ENCODE measurements at places on chromosomes 6 and 20.

DNA sequence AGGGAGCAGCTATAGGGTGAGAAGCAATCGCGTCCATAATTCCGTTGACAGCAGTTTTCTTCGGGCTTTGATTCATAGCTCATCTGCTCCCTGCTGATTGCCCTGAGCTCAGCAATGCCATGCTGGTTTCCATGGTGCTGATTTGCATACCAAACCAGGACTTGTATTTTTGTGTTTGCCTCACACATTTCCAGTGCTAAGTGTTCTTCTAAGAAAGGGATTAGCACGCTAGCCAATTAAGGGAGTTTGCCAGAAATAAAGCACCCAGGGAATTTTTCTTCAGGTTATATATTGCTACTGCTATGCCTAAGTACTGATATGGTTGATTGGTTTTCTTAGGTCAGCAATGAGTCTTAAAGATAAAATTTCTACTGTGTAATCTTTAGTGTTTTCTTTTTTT, 177.6 kb downstream of the PLCB1 start:
- peak; percentile 46 for DNase-seq

GRCh38 chr20:61355585-61355984, 103.5 kb downstream of the CDH4 start:
- no peak for DNase-seq

- DNase-seq = no peak
These were observed 22.8 kb upstream of the RBBP8NL start for GRCh38 chr20:62449951-62450691.

- DNase-seq = no peak
These were observed 252.2 kb downstream of the HACE1 start for GRCh38 chr6:104607501-104607900.

DNA sequence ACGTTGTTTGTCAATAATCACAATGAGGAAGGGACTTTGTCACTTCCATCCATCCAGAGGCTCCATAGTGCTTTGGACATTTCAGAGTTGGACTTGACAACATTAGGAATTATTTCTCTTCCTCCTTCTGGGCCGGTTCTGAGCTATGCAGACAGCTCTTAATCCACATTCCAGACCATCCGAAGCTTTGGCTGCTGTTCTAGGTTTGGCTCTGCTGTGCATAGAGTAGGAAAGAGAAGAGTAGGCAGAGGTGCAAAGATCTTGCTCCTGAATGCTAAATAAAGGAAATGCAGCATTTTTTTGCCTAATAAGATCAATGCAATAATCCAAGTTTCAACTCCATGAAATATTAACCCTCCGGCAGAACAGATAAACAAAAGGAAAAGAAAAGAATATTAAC, 251.8 kb upstream of the PRND start:
- DNase-seq = no peak

- DNase-seq = no peak
These were observed 323.8 kb upstream of the JARID2 start for GRCh38 chr6:14921878-14922671.

GRCh38 chr6:163945808-163946207, 531.3 kb downstream of the QKI start:
- DNase-seq = no peak

GRCh38 chr6:31585491-31585890, 586 bp upstream of the LST1 start:
- peak; percentile 60 for DNase-seq

DNA sequence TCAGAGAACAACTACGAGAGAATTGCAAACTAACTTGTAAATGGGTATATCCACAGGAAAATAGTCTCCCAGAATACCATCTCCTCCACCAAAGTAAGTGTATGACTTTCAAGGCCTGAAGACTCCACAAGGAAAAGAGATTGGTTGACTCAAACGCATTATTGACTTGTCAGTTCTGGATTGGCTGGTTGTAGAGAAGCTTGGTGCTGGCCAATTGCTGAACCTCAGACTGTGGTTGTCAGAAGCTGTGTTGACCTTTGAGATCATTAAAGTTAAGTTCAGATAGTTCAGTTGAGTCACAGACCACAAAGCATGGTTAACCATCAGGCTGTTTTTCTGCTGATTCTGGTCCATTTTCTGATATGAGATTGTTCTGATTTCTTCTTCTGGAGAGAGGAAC, 388.3 kb downstream of the BMP2 start:
- no peak for DNase-seq

- no peak for DNase-seq
These were observed 95.1 kb upstream of the IYD start for GRCh38 chr6:150273457-150274309.

DNA sequence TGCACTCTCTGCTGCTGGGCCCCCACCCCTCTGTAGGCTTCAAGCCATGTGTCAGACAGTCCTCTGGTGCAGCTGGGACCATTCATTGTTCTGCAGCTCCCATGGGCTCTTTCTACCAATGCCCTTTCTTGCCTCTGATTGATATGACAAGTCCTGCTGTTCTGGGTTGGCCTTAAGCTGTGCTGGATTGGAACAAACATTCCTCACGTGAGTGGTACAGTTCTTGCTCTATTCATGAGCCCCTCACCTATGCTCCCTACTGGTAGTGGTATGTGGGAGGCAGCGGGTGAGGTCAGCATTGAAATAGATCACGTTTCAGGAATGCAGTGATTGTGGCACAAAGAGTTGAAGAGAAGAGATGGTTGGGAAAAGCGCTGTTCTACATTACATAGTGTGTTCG, 48.8 kb upstream of the RALY start:
- no peak for DNase-seq

- no peak for DNase-seq
These were observed 58.6 kb downstream of the SNAI1 start for GRCh38 chr20:50041246-50041873.

- no peak for DNase-seq
These were observed 231.4 kb downstream of the PHACTR1 start for GRCh38 chr6:12947967-12948366.

DNA sequence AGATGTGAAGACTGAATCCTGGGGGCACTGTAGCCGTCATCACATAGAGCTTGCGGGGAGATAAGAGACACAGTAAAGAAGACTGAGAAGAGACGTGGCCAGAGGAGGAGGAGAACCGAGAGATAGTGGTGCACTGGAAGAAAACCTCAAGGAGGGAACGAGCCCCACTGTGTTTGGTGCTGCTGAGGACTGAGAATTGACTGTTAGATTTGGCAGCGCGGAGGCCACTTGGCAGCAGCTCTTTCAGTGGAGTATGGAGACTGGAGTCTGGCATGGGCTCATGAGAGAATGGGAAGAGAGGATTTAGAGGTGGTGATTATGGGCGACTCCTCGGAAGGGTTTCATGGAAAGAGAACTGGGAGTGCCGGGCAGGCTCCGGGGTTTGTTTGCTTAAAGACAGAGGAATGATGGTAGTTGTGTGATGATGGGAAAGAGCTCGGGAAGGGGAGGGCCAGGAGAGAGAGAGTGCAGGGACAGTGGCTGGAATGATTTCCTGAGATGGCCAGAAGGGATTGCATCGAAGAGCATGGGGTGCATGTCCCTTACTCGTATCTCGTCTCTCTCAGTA, 18.0 kb downstream of the CDYL start:
- DNase-seq = no peak

- DNase-seq = no peak
These were observed 247.9 kb downstream of the ERMARD start for GRCh38 chr6:169999367-169999766.

DNA sequence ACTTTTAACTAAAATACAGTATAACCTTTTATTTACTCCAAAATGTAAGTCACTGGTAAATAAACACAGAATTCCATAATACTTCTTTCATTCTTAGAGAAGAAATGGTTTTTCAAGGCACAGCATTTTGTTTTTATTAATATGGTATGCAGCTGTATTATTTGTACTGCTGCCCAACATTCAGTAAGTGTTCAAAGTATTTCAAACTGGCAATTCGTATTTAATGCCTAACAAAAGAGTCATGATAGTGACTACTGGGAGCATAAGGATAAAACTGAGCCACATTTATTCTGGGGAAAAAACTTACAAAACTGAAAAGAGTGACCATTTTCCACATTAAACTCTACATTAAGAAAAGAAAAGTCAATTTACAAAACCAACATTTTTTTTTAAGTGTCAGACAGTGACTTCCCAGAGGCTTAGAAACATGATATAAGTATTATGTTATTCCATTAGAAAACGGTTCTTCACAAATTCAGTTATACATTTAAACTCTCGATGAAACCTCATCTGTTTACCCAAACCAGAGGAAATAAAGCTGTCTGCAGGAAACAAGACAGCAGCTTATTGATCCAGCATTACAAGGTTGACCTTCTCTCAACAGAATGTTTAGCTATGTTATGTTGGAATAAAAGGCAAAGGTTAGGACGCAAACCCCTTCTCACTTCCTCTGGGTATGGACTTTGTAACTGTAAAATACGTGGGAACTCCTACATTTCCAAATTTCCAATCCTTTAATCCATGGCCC, 24.3 kb downstream of the EPB41L2 start:
- DNase-seq = no peak

DNA sequence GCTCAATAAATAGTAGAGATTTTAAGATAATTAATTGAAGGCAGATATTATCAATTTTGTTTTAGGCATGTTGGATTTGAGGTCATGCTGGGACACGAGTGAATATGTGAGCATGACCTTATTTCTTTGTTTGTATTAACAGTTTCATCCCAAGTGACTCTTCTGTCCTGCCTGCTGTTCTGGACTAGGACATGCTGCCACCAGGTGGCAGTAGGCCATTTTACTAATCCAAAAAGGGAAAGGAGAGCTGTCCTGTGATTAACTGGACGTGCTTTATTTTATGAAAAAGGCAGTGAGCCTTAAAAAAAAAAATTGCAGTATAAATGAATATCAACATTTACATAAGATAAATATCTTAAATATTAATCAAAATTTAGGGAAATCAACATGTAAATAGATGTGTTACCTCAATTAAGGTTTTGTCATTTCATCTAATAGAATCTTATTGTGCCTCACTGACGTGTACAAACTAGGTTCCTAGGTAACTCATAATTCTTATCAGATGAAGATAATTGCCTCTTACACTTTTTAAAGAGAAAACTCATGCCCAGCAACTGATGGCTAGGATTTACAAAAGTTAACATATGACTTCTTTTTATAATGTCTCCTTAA, 49.8 kb downstream of the FRK start:
- DNase-seq = peak; percentile 66

- no peak for DNase-seq
These were observed 126.2 kb downstream of the RNF144B start for GRCh38 chr6:18513253-18513798.

DNA sequence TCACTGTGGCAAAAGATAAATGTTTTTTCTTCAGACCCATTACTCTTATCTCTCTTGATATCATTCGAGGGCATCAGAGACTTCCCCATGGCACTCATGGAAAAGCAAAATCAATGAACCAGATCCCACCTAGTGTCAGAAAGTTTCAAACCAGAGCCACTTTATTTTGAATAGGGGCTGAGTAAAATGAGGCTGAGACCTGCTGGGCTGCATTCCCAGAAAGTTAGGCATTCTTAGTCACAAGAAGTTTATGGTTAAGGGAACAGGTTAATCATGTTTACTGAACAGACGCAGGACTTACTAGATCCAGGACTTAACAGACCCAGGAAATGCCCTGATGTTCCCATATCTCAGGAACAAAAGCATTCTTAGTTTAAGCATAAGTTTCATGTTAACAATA, 369.9 kb downstream of the BTBD3 start:
- no peak for DNase-seq

GRCh38 chr20:16917636-16918035, 169.5 kb downstream of the OTOR start:
- no peak for DNase-seq

- DNase-seq = no peak
These were observed 652.1 kb upstream of the CITED2 start for GRCh38 chr6:140026546-140026945.

- no peak for DNase-seq
These were observed 12.4 kb upstream of the GTSF1L start for GRCh38 chr20:43739148-43739749.

- DNase-seq = no peak
These were observed 111.3 kb downstream of the LY86 start for GRCh38 chr6:6699741-6700367.

- DNase-seq = no peak
These were observed 202.0 kb upstream of the RAB32 start for GRCh38 chr6:146341493-146342230.

GRCh38 chr20:23686046-23686750, 2.6 kb downstream of the CST4 start:
- DNase-seq = no peak

DNA sequence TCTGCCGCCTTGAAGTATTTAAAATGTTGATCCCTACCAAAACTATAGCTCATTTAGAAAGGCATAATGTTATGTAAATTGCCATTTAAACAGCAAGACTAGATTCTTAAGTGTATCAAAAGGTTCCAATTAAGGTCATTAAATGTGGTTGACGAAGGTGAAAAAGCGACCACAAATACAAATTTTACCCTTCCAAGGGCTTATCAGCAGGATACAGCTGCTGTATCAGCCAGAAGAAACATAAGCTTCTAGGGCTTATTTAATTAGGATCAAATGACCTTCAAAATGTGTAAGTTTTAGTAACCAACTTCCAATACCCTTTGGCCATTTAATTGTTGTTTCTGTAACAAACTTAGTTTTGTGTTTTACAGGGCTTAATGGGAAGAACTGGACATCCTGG, 139.9 kb downstream of the COL9A1 start:
- DNase-seq = no peak

- no peak for DNase-seq
These were observed 70.8 kb upstream of the HEY2 start for GRCh38 chr6:125678601-125679000.

DNA sequence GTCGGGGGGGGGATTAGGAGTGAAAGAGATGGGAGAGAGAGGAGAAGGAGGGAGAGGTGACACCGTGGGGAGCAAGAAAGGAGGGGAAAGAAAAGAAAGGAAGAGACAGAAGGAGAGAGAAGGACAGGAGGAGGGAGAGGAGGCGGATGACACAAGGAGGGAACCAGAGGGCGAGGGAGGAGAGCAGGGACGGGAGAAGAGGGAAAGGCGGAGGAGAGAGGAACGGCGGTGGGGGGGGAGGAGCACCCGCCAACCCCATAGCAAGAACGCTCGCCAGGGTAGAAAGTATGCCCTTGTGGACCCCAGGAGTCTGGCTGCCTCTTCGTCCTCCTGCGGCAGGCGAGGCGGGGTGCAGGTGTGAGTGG, 4.5 kb upstream of the INSM1 start:
- no peak for DNase-seq

DNA sequence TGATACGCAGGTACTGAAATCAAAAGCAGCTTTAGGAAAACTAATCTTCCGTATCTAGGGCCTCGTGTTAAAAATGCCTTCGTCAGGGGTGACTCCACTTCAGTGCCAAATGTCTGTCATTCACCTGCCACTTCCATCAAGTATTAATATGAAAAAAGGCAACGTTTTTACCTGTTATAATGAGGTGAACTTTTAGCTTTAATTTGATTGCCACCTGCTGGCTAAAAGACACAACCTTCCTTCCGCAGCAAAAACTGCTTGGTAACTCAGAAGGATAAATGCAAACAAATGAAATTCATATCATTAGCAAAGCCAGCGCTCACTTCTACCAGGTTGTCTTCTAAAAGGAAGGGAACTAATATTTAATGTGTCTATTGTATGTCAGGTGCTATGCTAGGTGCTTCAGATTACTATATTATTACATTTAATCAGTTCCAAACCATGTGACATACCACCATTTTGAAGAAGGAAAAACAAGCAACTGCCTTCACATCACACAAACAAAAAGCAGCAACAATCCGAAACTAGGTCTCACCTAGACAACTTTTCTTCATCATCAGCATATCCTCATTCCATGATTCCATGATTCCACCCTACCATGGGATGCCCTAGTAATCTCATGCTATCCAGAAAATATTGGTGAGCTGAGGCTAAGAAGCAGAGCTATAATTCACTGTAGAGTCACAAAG, 20.6 kb upstream of the ARHGAP18 start:
- DNase-seq = no peak
